T-helper 2 cell treated with Interferon-gamma antibody and Interleukin-4, amounts not matched to agents 5 μg/mL and 100 μg/mL, for 36 hours (primary cell): ENCODE measurements at places on chromosomes 13 and 19.

- no peaks in the 10 kb centered on the region for H3K36me3 ChIP-seq
- no peaks in the 10 kb centered on the region for H3K4me1 ChIP-seq
- no peak for DNase-seq
- no peak overlapping the region for H3K4me3 ChIP-seq
These were observed 100.6 kb downstream of the PTPRS start for GRCh38 chr19:5240011-5240410.

DNA sequence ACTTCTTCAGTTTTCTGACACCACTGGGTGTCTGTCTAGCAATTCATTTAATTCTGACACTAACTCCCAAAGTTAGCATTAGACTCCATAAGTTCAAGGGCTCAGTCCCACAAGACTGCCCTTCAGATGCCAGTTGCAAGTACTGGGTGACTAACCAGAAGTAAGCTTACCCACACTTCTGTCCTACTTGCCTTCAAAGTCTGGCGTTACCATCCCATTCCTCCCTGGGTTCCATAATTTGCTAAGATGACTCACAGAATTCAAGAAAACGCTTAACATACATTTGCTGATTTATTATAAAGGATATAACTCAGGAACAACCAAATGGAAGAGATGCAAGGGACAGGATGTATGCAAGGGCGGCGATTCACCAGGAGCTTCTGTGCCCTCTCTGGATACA lies 45.5 kb upstream of the NPAS1 start:
- peaks cover 4% of the 10 kb centered on the region for H3K36me3 ChIP-seq
- peak overlapping the region; percentile 8 for H3K27ac ChIP-seq
- H3K4me3 ChIP-seq: no peak overlapping the region
- DNase-seq: no peak

DNA sequence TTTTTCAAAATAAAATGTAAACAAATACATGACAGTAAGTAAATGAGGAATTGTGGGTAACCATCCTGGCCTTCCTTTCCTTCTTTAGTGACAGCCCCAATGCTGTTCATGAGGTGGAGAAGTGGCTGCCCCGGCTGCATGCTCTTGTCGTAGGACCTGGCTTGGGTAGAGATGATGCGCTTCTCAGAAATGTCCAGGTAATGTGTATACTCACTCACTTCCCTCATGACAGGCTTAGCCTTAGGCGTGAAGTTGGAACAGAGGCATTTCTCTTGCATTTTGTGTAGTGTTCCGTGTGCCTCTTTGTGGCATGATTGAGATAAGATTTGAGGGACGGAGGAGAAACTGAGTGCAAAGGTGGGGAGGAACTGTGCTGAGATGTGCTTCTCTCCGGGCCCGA lies 12.0 kb downstream of the NAXD start:
- peaks cover 18% of the 10 kb centered on the region for H3K36me3 ChIP-seq
- H3K27me3 ChIP-seq: no peaks in the 10 kb centered on the region
- H3K27ac ChIP-seq: no peak overlapping the region
- H3K4me1 ChIP-seq: peaks cover 16% of the 10 kb centered on the region
- H3K4me3 ChIP-seq: no peak overlapping the region

DNA sequence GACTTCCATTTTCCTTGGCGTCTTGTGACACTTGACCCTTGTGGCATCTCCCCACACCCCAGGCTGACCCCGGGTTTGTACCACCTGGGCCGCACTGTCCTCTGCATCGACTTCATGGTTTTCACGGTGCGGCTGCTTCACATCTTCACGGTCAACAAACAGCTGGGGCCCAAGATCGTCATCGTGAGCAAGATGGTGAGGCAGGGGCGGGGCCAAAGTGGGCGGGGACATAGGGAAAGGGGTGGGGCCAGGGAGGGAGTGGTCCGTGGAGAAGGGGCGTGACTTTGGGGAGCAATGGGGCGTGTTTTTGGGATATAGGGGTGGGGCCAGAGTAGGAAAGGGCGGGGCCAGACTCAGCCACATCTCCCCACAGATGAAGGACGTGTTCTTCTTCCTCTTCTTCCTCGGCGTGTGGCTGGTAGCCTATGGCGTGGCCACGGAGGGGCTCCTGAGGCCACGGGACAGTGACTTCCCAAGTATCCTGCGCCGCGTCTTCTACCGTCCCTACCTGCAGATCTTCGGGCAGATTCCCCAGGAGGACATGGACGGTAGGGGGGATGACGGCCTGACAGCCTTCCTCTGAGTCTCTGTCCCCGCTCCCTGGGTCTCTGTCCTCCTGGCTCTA lies 42.8 kb downstream of the TRPM4 start:
- H3K27me3 ChIP-seq: no peaks in the 10 kb centered on the region
- DNase-seq: no peak
- H3K36me3 ChIP-seq: no peaks in the 10 kb centered on the region

GRCh38 chr19:4695224-4695731 lies 25.1 kb upstream of the MYDGF start:
- no peak for DNase-seq
- peaks cover 26% of the 10 kb centered on the region for H3K36me3 ChIP-seq
- H3K27me3 ChIP-seq: no peaks in the 10 kb centered on the region
- H3K4me3 ChIP-seq: no peak overlapping the region
- H3K27ac ChIP-seq: no peak overlapping the region
- H3K4me1 ChIP-seq: no peaks in the 10 kb centered on the region

- peaks cover 6% of the 10 kb centered on the region for H3K36me3 ChIP-seq
- H3K27ac ChIP-seq: peak overlapping the region; percentile 85
- H3K4me3 ChIP-seq: peak overlapping the region; percentile 85
These were observed 452 bp downstream of the PIAS4 start for GRCh38 chr19:4007836-4008539.

DNA sequence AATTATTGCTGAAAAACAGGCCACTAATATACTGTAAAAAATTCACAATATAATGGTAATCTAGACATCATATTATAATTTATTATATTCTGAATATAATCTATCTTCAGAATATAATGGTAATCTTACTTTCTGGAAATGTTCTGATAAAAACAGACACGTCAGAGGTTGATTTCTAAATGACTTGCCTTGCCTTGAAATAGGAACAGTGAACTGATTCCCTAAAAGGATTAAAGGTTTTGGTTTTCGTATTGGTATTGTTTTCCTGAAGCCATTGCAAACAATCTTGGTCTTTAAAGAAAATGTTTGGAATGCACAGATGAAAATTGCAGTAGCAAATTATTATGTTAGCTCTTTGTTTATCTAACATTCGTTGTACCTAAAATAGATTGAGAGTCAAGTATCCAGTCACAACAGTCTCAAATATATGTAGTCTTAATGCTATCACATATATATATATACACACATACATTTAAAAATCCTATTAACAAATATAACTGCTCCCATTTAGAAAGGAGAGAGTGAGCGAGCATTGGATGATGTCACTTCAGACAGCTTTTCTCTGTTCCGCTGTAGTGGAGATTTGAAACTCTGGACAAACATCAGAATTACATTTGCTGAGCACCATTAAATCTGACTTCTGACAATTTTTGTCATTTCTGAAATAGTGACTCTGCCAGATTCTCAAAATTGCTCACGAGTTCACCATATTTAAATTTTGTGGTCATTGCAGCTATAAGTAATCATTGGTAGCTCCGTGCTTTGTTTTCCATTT lies 1.7 kb downstream of the ITM2B start:
- peaks cover 51% of the 10 kb centered on the region for H3K27me3 ChIP-seq
- H3K36me3 ChIP-seq: peaks cover 24% of the 10 kb centered on the region
- no peak overlapping the region for H3K27ac ChIP-seq
- DNase-seq: no peak
- H3K4me3 ChIP-seq: peak overlapping the region; percentile 91
- H3K4me1 ChIP-seq: peaks cover 34% of the 10 kb centered on the region

DNA sequence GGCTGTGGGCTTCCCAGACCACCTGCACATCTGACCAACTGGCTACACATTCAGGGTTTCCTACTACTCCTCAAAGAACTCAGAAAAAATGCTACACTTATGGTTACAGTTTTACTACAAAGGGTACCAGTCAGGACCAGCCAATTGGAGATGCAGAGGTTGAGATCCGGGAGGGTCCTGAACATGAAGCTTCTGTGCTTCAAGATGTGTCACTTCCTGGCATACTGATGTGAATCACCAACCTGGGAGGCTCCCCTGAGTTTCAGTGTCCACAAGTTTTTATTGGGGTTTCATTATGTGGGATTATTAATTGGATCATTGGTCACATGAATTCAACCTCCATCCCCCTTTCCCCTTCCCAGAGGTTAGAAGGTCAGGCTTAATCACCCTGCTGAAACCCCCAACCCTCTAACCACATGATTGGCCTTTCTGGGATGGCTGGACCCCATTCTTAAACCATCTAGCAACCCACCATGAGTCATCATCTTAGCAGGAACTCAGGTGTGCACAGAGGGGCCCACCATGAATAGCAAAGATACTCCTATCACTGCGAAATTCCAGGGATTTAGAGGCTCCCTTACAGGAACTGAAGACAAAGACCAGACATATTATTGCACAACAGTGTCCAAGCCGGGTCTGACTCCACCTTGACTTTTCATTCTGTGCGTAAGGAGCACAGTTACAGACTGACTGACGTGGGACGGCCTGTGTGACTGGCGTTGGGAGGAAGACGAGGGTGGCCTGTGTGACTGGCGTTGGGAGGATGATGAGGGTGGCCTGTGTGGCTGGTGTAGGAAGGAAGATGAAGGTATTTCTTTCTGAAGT lies 90.7 kb downstream of the ATP8A2 start:
- DNase-seq: no peak
- H3K27me3 ChIP-seq: peaks cover 24% of the 10 kb centered on the region
- no peaks in the 10 kb centered on the region for H3K4me1 ChIP-seq
- no peaks in the 10 kb centered on the region for H3K36me3 ChIP-seq

- no peak overlapping the region for H3K4me3 ChIP-seq
- H3K27me3 ChIP-seq: no peaks in the 10 kb centered on the region
- DNase-seq: no peak
- H3K36me3 ChIP-seq: no peaks in the 10 kb centered on the region
- H3K4me1 ChIP-seq: no peaks in the 10 kb centered on the region
These were observed 453.6 kb upstream of the PRR20A start for GRCh38 chr13:56687131-56687530.

DNA sequence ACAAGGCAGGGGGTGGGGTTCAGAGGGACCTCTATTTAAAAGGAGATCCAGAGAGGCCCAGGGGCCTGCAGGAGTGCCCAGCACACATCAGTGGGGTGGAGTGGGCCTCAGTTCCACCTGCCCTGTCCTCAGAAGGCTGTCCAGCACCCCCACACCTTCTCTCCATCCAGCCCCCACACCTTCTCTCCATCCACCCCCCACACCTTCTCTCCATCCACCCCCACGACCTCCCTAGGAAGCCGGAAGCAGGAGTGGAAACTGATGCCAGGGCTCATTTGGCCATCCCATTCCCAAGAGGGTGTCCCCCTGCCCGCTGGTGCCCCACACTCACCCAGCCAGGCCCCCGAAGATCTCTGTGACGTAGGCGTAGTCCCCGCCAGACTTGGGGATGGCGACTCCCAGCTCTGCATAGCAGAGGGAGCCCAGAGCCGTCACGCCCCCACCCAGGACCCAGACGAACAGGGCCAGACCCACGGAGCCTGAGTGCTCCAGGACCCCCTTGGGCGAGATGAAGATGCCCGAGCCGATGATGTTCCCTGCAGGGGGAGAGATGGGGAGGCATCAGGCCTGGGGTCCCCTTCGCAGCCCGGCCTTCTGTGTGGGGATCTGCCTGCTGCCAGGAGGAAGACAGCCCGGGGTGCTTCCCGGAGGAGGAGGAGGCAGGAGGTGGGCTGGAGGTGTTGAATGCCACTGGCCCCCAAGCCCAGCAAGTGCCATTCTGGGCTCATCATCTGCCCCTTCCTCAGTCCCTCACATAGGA lies 10.0 kb downstream of the SLC7A10 start:
- no peaks in the 10 kb centered on the region for H3K36me3 ChIP-seq
- no peaks in the 10 kb centered on the region for H3K4me1 ChIP-seq
- DNase-seq: no peak
- no peak overlapping the region for H3K27ac ChIP-seq
- H3K4me3 ChIP-seq: no peak overlapping the region
- H3K27me3 ChIP-seq: no peaks in the 10 kb centered on the region

DNA sequence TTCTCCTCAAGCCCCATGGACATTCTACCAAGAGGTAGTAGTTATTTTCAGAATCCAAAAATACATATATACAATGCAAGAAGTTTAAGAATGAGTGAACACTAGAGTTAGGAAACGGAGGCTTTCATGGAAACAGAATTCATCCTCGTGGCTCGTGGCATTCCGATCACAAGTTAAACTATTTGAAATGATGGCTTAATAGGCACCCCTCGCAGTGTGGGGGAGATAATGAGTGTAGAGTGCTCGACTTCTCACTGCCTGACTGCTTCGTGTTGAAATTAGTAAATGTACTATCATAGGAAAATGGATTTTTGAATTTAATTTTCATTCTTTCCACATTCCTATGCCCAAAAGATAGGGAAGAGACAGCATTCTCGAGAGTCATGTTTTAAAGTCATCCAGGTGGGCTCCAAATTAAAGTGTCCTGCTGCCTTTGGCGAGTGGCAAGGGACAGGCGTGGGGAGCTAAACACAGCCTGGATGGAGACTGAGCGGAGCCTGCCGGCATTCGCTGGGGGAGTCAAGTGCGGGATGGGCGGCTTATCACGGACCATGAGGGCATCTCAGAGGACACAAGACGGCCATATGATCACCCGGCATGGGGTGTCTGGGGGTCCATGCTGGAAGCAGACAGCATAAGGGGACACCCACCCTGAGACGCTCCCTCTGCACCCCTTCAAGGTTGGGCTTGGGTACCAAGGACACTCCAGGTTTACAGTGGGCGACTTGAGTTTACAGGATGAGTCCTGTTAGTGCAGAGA lies 165.2 kb downstream of the TEX29 start:
- no peaks in the 10 kb centered on the region for H3K27me3 ChIP-seq
- DNase-seq: no peak
- no peak overlapping the region for H3K4me3 ChIP-seq
- H3K36me3 ChIP-seq: no peaks in the 10 kb centered on the region

- no peaks in the 10 kb centered on the region for H3K27me3 ChIP-seq
- H3K4me1 ChIP-seq: no peaks in the 10 kb centered on the region
- no peak for DNase-seq
- no peak overlapping the region for H3K27ac ChIP-seq
These were observed 1358.5 kb upstream of the PCDH9 start for GRCh38 chr13:68588623-68589022.

GRCh38 chr19:7500811-7501450 lies 12.1 kb upstream of the PEX11G start:
- peak; percentile 77 for DNase-seq
- H3K36me3 ChIP-seq: no peaks in the 10 kb centered on the region
- H3K4me3 ChIP-seq: peak overlapping the region; percentile 36
- H3K27ac ChIP-seq: no peak overlapping the region
- peaks cover 48% of the 10 kb centered on the region for H3K27me3 ChIP-seq

- H3K4me1 ChIP-seq: peaks cover 11% of the 10 kb centered on the region
- no peak overlapping the region for H3K27ac ChIP-seq
- peak overlapping the region; percentile 75 for H3K4me3 ChIP-seq
- H3K36me3 ChIP-seq: no peaks in the 10 kb centered on the region
- peak; percentile 17 for DNase-seq
- peaks cover 28% of the 10 kb centered on the region for H3K27me3 ChIP-seq
These were observed 478 bp downstream of the LMO7 start for GRCh38 chr13:75636436-75637180.

GRCh38 chr13:40388617-40389016 lies 277.8 kb downstream of the FOXO1 start:
- peak overlapping the region; percentile 100 for H3K27ac ChIP-seq
- peak; percentile 81 for DNase-seq
- peak overlapping the region; percentile 86 for H3K4me3 ChIP-seq
- peaks cover 8% of the 10 kb centered on the region for H3K36me3 ChIP-seq
